DMS 273 treated with DMSO at 0.1 percent for 48 hours (cell line): ENCODE measurements at places on chromosomes 12 and 14.

DNA sequence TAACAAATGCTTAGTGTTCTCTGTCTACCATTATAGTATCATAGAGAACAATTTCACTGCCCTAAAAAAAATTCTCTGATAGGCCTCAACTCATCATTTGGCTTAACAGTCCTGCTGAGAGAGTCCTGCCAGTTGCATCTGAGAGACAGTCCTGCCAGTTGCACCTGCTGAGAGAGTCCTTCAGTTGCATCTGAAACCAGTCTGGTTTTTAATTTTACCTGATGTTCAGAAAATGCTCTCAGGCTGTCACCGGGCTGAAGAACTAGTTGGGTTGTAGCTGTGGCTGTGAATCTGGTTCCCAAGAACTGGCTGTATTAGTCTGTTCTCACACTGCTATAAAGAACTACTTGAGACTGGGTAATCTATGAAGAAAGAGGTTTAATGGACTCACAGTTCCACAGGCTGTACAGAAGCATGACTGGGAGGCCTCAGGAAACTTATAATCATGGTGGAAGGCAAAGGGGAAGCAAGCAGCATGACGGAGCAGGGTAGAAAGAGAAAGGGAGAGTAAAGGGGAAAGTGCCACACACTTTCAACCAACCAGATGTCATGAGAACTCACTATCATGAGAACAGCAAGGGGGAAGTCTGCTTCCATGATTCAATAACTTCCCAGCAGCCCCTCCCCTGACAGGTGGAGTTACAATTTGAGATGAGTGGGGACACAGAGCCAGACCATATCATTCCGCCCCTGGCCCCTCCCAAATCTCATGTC lies 51.6 kb downstream of the PRKCH start:
- DNase-seq, result no peak

DNA sequence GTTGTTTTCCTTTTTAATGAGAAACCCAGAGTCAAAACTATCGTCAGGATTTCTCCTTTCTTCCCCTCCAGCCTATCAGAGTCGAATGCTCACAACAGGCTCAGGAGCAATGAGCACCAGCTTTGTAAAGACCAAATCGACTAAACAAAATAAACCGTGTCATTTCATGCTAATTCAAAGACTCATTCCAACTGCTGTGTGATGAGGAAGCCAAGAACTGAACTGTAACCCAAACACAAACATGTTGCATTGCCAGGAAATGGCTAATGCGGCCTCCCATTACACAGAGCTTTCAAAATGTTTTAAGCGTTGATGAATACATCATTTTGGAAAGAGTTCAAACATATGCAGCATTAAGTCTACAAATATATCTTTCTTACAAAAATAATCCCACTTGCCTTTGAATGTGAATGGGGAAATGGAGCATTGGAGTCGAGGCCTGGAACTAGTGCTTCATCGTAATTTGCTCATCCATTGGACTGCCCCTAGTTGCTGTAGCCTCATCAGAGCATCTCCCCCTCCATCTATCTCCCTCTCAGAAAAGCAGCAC lies 349.5 kb downstream of the GXYLT1 start:
- DNase-seq, result no peak

DNA sequence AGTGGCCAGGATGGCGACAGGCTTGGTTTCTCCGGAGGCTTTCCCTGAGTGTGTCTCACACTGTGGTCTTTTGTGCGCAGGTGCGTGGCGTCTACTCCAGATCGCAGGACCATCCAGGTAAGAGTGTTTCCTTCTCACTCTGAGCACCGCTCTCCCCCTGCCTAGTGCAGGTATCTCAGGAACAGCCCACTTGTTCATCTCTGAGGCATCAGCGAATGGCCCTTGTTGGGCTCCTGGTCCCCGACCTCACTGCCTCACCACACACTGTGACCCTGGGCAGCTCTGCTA lies 781 bp downstream of the ADGRD1 start:
- DNase-seq, result no peak

DNA sequence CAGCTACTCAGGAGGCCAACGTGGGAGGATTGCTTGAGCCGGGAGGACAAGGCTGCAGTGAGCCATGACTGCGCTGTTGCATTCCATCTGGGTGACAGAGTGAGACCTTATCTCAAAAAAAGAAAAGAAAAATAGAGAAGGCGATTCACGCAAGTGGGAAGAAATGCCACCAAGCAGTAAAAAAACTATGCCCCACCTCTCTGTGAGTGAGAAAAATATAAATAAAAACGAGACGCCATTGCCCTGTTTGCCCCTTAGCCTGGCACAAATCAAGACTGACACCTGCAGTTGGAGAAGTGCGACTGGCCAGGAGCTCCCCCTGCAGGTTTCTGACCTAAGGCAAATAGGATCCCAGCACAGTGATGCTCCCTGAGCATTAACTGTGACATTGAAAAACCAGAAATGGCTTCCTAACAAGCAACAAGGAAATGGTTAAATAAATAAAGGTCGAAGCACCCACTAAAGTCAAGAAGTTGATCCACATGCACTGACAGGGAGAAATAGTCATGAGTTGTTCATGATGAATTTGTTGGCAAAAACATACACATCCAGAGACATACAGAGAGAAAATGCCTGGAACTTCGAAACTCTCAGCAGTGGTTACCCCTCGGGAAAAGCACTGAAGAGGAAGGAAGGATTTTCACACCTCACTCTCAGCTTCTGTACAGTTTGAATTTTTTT lies 21.1 kb downstream of the GSC start:
- DNase-seq, result no peak

- no peak for DNase-seq
Measured at GRCh38 chr12:109058773-109059172, 6.4 kb downstream of the USP30 start.

DNA sequence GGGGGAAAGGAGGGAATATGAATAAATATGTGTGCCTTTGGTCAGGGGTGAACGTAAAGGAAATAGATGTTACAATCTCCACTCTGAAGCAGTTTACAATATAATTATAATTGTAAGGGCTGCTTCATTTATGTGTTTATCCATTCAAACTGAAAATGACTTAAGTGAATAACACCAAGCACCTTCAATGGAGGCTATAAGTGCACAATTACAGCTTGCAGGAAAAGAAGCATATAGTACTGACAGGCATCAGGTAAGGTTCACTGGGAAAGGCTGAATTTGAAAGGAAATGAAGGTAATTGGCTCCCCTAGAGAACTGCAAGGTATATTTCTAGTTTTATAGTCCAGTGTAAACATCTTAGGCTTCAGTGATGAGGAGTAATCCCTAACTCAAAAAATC lies 192.7 kb downstream of the STXBP6 start:
- no peak for DNase-seq

GRCh38 chr14:41404126-41404525 lies 202.6 kb upstream of the LRFN5 start:
- no peak for DNase-seq

GRCh38 chr12:19945559-19946435 lies 422.5 kb upstream of the PDE3A start:
- peak; percentile 40 for DNase-seq

DNA sequence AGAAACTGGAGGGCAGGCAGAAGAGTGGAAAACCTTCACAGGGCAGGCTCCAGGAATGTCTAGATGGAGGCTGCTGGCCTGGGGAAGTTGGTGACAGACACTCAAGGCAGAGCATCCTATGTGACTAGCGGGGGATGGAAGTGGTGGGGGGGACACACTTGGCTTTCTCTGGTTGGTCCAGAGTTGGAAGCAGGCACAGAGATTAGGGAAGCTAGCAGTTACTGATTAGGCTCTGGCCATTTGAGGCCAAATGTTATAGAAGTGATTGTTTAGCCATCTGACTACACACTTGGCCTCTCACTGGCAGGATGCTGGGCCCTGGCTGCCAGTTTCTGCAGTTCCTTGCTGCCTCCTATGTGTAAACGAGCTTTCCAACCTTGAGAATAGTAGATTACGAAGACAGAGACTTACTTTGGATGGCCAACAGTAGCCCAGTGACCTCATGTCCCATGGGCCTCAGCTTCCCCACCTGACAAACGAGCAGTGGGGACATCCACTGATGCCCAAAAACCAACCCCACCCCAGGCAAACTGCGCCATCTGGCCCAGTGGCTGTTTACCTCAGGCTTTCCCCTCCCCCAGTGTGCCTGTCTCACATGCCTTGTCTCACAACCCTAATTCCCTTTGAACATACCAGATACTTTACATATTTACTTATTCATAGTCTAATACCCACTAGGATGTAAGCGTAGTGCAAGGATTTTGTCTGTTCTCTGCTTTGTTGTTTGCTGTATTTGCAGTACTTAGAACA lies 102.7 kb downstream of the PAPLN start:
- peak; percentile 52 for DNase-seq

DNA sequence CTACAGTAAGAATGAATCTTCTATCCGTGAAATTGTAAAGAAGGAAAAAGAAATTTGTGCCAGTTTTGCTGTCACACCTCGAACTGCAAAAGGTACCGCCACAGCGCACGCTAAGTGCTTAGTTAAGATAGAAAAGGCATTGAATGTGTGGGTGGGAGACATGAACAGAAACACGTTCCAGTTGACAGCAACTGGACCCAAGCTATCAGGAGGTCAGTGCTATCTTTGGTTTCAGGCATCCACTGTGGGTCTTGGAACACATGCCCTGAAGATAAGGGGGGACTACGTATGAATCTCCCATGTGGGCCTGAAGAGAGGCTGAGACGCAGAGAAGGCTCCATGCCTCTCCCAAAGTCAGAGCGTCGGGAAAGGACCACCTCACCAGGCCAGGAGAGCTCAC lies 9.8 kb downstream of the IFFO1 start:
- no peak for DNase-seq

GRCh38 chr12:121712190-121712460 lies 427 bp upstream of the TMEM120B start:
- no peak for DNase-seq

- no peak for DNase-seq
Measured at GRCh38 chr12:50765095-50765911, 1.4 kb downstream of the ATF1 start.

DNA sequence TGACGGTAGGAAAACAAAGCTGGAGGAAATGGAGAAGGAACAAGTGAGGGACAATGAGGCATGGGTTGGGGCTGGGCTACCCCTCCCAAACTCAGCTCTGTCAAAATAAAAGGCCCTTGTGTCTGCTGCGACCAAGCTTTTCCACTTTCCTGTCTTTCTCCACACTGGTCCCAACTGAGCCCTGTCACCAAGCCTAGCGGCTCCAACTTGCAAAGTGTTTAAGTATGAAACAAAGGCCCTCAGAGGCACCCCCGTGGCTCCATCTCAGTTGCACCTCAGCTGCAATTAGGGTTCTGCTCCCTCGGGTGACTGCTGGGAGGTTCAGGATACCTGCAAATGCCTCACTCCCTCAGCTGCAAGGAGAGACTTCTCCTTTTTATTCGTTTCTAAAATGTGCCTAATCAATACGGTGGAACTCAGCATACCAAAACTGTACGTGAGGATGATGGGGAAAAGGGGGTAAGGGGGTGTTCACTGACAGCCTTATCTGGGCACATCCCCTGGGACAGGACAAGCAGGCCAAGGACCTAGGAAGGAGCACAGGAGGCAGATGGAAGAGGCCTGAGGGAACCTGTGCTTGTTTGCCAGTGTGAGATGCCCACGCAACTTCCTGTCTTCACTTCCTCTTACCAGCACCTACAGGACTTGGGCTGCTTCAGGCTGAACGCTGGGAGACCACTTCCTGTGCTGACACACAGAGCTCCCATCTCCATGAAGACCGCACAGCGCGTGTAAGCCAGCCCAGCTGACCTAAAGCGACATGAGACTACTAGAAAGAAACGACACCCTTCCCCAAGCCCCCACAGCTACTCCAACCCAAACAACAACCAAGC lies 8.9 kb downstream of the VAMP1 start:
- DNase-seq, result no peak

GRCh38 chr14:55128386-55129085 lies 516 bp upstream of the LGALS3 start:
- DNase-seq, result no peak

- DNase-seq, result no peak
Measured at GRCh38 chr14:80585506-80585835, 356.1 kb downstream of the CEP128 start.

GRCh38 chr12:3632754-3633153 lies 120.2 kb downstream of the CRACR2A start:
- DNase-seq, result no peak

DNA sequence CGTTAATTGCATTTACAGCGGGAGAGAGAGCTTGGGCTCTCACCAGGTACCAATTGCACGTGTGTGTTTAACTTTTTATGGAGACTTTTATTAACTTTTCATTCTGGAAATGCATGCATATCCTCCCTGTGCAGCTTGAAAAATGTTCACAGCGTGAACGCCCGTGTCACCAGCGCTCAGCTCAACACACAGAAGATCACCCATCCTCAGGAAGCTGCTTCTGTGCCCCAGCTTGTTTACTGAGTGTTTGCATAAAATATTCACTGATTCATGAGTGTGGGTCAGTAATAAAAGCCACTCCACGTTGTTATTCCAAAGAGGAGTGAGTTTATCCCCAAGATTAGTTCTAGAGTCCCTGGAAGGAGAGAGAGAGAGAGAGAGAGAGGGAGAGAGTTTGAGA lies 75.5 kb upstream of the FZD10 start:
- DNase-seq, result no peak

GRCh38 chr12:66688846-66689439 lies 10.1 kb upstream of the GRIP1 start:
- DNase-seq, result no peak

- no peak for DNase-seq
Measured at GRCh38 chr14:81801921-81802320, 268.3 kb upstream of the SEL1L start.

DNA sequence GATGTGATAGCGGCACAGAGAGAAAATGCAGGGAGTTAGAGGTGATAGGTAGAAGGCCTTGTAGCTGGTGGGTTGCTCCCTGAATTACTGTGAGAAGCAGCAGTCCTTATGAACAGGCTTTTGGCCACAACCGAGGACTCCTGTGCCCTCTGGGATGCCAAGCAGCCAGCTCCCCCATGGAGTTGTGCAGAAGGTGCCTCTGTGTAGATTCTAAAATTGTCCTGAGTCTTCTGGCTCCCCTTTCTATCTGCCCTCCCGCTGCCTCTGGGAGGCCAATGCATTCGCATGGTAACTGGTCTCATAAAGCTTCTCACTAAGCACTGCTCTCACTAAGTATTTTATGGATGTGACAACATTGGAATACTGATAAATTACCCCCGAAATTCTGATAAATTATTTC lies 16.1 kb upstream of the SUSD6 start:
- no peak for DNase-seq

DNA sequence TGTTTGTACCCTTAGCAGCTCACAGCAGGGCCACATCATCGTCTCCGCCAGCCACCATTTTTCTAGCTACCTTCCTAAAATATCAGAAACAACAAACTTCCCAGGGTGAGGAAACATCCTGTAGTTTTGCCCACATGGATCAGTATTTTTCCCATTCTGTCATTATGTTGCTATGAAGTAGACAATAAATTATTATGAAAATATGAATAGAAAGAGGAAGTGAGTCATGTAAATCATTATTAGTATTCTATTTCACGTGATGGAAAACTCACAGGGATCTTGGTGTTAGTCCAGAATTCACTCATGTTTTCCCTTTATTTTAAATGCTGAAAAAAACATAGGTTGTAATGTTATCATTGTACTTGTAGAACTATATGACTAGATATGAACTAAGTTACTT lies 319.4 kb downstream of the SYT1 start:
- no peak for DNase-seq

DNA sequence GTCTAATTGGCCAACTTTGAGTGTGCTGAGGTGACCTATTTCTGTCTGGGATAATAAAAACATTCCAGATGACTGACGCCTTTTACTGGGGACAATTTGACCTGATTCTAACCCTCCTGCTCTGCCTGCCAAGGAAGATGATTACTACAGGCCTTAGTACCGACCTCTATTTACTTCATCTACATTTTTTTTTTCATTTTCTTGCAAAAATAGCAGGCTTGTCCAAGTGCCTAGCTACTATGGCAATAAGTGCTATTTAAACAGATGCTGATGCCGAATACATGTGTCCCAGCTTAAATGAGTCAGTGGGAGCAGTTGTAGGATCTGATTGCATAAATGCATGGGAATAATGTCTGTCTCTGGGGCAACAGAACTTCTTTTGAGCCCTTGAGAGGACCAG lies 254.3 kb downstream of the RGS6 start:
- DNase-seq, result no peak
